Umbilical cord (tissue), 2 donors: ENCODE measurements at places on chromosomes 5 and 9.

DNA sequence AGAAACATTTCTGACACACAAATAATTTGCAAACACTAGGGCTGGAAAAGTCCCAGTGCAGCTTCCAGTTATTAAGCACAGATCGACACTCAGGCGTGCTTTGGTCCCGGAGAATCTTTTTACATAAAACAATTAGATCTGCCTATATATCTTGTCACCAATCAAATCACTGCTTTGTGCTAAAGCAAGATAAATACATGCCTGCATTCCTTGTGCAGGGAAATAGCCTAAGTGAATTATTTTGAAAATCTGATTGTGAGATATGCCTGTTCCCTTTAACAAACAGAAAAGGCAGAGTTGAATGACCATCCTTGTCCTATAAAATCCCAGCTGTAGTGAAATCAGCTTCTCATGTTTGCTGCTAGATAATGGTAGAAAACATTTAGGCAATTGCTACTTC is 604.4 kb downstream of the CCDC171 start:
- no peak for DNase-seq

DNA sequence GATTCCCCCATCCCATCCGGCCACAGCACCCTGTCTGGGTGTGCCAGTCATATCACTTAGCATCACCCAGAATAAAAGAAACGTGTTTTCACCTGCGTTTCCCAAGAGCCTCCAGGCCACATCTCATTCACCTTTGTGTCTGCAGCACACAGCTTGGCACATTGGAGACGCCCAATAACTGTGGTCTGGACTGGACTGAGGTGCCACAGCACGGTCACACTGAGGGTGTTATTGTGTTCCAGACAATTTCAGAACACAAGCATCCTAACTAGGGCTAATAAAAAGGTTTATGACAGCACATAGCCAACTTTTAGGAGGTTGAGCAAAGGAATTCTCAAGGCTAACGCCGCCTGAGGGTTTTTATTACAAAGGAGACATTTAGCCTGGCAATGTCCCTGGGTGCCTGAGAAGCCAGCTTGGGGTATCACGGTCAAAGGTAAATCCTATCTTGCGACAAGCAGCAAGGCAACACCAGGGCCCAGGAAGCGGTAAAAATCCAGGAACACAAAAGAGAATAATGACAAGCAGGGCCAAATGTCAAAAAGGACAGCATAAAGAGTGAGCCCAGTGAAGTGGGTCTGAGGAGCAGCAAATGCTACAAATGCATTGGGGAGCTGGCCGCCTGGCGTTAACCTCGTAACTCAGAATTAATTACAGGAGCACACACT is 3.4 kb downstream of the EPB41L4B start:
- DNase-seq: no peak

DNA sequence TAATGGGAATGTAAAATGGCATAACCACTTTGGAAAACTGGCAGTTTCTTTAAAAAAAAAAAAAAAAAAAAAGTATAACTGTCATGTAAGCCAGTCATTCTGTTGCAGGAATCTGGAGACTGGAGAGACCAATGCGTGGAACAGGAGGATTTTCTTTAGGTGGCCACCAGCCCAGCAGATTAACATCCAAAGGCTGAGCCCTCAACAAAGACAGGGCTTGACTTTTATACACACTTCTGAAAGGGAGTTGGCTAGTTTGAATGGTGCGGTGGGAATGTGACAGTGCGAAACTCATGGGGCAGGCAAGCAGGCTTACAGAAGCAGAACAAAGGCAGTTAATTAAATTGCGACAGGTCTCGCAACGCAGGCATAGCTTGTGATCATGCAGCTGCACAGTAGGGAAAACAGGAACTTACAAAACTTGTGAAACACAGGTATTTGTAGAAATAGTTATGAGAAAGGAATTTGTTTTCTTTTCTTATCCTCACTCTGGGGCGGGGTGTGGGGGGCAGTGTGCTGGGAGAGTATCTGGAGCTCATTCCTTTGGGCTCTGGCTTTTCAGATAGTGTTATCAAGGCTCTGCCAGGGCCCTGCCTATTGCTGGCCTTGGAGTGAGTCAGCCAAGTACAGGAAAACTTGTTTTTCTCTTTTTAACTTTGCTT is 12.0 kb downstream of the UIMC1 start:
- DNase-seq: peak; percentile 56

GRCh38 chr9:133524679-133525228 is at the start of gene MYMK:
TSS of gene MYMK (minus strand) at chr9:133524959. CDS start at chr9:133524844, 115 bp downstream.
- DNase-seq: no peak

- DNase-seq: peak; percentile 41
Observed at GRCh38 chr9:84756731-84757130, 87.2 kb downstream of the NTRK2 start.

DNA sequence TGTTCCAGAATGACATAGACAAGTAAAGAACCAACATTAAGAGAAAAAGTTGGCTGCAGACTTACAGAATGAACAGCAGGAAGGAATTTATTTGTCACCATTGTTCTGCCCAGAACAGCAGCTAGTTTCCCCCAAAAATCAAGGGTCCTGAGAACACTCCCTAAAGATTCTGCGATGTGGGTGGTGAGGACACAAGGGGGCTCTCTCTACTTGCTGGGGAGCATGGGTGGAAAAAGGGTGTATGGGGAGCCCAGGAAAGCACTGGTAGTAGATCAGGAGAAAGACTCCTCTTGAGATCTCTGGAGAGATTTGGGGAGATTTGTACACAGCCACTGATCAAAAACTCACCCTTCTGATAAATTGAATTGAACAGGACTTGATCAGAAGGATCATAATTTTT is 316.5 kb downstream of the KCTD16 start:
- DNase-seq: no peak

- DNase-seq: no peak
Observed at GRCh38 chr9:5917888-5918287, 27.2 kb downstream of the MLANA start.
